Pulmonary artery endothelial cell (primary cell): ENCODE measurements at places on chromosomes 5 and 9.

GRCh38 chr9:111525056-111525977 lies at the start of gene ZNF483:
Gene ZNF483 (plus strand): TSS chr9:111525179. CDS start chr9:111527396, 2,217 bp downstream.
- DNase-seq = peak; percentile 11

- peak; percentile 92 for DNase-seq
Measured at GRCh38 chr5:143002459-143003327, 232.5 kb downstream of the ARHGAP26 start.

DNA sequence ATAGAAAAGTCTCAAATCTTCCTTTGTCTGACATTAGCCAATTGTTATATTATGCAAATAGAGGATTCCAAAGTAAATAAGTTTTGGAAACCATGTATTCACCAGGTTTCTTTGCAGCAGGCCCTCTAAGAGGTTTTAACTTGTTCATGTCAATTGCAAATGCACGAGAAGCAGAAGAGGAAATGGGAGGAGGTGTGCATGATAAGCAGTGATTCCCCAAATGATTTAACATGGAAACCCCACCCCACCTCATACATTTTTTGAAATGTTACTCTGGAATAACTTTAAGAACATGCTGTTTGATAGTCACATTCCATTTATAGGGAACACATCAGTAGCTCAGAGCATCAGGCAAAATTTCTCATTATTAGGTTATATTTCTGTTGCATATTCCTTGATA lies 190.7 kb downstream of the DOCK8 start:
- DNase-seq = no peak

DNA sequence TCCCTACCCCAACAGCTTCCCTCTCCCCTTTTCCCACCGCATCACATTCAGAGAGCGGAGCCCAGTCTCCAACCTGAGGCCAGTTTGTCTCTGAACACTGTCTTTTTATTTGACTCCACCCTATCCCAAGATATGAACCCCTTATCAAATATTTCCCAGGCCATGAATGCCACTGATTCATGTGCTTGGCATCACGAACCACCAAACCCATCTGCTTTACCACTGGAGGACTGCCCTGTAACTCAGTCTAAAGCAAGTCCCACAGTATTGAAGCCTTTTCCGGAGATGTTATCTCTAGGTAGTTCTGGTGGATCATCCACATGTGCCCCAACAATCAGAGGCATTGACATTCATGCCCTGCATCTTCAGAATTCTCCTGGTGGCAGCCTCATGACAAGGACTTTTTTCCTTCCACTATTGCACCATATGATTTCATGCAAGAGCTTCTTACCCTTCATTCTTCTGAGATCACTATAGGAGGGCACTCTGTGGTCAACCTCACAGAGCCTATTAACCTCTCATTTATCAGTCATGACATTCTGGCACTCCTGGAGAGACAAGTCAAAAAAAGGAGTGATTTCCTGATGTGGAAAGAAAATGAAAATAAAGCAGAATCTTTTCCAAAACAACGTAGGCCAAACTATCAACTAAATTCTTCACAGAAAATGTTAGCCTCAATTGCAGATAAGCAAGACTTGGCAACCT lies 12.3 kb upstream of the SPATA31D4 start:
- DNase-seq = no peak

DNA sequence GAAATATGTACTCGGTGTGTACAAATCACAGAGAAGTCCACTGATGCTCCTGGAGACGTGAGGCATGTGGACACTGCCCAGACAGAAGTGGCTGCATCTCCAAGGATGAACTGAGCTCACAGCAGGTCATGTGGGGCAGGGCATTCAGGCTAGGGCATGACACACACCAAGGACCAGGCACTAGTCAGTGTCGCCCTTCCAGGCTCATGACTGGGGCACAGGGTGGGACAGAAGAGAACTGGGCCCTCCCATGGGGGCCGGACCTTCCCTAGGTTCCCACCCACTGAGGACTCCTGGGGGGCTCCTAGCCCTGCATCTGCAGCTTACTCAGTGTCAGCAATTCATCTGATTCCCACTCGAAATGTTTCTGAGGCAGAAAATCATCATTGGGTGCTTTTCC lies 256.8 kb upstream of the IRX4 start:
- DNase-seq = no peak

- peak; percentile 85 for DNase-seq
Measured at GRCh38 chr5:16916262-16916878, 19.7 kb downstream of the MYO10 start.

DNA sequence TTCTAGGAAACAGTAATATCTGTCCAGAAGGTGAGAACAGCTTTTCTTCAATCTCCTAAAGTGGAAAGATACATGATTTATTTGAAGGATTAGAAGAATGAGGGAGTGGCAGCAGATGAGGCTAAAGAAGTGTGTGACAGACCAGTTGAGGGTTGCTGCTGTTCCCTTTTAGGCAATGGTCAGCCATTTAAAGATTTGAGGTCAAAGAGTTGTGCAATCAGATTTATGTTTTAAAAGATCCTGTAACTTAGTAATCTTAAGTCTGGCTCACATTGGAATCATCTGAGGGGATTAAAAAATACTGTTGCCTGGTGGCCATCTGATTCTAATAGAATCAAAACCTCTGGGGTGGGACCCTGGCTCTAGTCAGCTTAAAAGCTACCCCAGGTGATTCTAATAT lies 4.3 kb upstream of the SGCD start:
- DNase-seq = no peak

- no peak for DNase-seq
Measured at GRCh38 chr5:124744170-124744971, 2.1 kb downstream of the ZNF608 start.

DNA sequence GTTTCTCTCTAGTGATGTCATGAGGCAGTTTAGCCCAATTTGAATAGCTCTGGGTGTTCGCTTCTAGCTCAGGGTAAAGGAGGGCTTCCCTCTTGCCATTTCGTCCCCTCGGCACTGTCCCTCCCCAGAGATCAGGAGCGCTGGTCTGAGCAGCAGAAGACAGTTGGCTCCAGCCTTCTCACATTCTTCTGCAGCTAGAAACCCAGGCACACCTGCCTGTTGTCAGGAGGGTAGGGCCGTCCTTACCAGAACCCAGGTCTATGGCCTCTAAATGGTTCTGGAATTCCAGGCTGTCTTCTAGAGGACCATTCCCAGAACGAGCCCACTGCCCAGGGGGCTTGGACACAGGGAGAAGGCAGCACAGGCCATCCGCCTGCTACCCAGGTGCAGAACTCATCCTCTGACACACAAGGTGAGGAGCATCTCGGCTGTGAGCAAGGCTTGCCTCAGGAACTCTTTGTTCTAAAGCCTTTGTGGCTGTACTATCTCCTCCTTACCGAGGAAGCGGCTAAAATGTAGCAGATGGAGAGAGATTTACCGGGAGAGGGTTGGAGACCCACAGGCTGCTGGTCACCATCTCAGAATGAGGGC lies 255.6 kb upstream of the IRX2 start:
- DNase-seq = no peak

GRCh38 chr9:35937227-35937626 lies 20.7 kb downstream of the OR2S2 start:
- DNase-seq = no peak

GRCh38 chr9:103116246-103116645 lies 121.1 kb downstream of the CYLC2 start:
- no peak for DNase-seq

DNA sequence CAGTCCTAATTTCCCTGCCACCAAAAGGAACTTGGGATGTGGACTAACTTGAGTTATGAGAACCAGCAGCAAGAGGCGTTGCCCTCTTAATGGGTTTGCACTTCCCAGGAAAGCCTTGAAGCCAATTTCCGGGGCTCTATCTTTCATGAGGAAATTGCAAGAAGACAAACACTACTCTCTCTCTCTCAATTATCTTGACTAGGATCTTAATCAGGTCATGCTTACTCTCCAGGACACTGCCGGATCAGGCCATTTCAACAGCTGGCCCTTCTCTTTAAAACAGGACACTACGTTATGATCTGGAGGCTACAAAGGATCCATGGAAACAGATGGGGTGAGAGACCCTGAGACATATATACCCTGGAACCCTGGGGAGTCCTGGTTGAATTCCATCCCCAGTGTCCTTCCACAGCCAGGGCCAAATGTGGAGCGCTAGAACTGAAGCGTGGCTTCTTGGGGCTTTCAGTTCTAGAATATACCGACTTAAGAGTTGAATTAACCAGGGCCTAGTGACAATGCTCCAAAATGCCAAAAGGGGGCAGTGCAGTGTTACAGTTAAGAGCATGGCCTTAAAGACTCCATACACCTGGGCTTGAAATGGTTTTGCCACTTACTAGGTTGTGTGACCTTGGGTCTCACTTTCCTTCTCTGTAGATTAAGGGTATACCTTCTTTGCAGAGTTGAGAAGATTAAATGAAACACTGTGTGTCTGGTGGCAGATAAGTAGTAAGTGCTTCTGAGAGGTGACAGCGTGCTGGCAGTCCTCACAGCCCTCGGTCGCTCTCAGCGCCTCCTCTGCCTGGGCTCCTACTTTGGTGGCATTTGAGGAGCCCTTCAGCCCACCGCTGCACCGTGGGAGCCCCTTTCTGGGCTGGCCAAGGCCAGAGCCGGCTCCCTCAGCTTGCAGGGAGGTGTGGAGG lies 21.1 kb downstream of the FAM219A start:
- peak; percentile 68 for DNase-seq

GRCh38 chr9:116360016-116360415 lies 206.4 kb downstream of the PAPPA start:
- no peak for DNase-seq

DNA sequence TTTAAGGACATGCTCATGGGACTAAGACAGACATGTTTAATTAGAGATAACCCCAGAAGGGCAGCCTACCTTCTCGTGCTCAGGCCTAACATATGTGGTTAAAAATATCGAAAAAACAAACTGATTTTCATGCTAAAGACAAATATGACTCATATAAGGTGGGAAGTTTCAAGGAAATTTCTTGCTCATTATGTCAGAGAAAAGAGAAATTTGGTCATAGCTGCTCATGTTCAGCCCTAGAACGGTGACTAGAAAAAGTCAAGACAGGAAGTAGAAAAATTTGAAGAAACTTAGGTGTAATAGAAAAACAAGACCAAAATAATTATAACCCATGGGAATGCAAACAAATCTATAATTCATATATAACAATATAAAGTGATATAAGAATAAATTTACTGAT lies 120.6 kb downstream of the PRDM9 start:
- DNase-seq = no peak

GRCh38 chr9:131824155-131824594 lies 84.3 kb upstream of the RAPGEF1 start:
- no peak for DNase-seq

DNA sequence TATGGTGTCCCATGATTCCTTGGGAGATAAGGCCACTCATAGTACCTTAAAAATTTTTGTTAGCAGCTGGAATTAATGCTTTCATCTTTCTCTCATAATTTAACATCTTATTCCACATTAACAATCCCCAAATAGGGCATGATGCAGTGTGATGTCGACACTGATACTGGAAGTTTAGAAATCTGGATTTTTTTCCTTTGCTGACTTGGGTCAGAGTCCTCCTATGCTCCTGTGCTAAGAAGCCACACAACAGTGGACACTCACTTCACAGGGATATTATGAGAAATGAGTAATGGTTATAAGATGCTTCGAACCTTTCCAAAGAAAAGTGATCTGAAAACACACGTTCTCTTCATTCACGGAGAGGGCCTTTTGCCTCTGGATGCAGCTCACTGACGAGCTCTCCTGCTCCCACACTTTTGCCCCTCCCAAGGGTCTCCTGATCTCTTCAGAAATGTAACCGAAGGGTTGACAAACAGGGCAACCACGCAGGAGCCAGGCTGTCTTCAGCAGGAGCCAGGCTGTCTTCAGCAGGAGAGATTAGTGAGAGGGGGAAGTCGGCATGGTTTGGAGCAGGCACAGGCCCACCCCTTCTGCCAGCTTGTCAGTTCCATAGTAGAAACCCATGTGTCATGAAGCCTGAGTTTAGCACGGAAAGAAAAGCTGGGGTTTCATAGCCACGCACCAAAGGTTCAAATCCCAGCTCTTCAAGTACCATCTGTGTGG lies 247.8 kb downstream of the AOPEP start:
- no peak for DNase-seq

DNA sequence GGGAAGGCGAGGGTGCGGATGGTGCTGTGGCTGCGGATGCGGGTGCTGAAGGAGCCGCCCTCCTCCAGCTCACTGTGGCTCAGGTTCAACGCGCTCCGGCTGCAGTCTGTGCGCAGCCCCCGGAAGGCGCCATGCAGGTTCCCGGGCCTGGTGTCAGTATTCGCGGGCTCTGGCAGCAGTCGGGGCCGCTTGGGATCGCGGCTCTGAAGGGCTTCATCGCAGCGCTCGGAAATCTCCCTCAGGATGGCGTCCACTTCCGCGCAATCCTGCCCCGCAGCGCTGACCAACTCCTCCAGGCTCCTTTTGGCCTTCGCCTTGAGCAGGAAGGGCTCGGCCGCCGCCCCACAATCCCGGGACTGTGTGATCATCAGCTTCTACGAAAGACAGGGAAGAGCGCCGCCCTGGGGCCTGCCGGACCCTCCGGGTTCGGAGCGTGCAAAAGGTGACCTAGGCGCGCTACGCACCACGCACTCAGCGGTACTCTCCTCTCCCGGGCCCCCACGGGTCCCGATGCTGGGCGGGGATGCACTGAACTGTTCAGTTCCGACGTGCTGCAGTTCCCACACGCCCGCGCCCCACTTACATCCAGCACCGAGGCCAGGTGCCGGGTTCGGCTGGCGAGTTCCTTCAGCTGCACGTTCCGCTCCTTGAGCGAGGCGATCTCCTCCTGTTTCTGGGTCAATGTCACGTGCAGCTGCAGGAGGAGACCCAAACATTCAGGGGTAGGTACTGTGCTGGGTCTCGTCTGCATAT lies 6.5 kb downstream of the MCIDAS start:
- DNase-seq = no peak
